Breast epithelium (tissue), 4 donors: ENCODE measurements at places on chromosomes 5 and 9. TPM values are rescaled to one million over a fixed set of nuclear protein-coding genes. Genes with fewer than 3 reads are reported as not detected.

DNA sequence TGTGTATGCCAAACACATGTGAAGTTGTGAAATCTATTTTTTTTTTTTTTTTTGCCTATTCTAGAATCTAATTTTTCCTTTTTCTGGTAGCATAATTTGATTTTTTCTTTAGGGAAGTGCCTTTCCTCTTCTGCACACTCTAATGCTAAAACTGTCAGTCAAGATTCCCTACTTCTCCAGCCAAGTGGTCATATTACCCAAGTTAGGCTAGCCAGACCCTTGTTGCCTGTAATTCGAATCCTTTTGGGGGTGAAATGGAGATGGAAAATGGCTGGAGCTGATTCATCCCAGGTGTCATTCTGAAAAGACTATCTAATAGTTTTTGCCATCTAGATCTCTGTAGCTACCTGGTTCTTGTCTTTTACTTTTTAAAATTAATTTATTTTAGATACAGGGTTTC lies 24.8 kb upstream of the UBAP1 start:
- no peak for DNase-seq
- H3K4me1 ChIP-seq: no peaks in the 10 kb centered on the region
- H3K27me3 ChIP-seq: no peaks in the 10 kb centered on the region
- H3K27ac ChIP-seq: no peak overlapping the region
- H3K4me3 ChIP-seq: no peak overlapping the region

DNA sequence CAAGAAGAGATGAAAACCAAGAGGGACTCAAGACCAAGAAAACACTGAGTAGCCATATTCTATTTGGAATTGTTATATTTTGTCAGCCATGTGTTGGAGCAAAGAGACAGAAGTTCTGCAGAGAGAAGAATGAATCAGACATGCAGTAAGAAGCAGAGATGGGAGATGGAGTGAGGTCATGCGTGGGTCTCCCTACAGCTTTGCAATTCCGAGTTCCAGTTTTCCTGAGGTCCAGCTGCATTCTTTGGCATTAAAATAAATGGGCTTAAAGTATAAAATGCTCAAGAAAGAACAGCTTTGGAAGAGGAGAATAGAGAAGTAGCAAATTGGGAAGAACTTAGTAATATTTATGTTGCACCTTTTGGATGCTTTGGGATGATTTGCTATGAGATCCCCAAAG lies 361.6 kb downstream of the NPR3 start:
- no peaks in the 10 kb centered on the region for H3K36me3 ChIP-seq
- no peak overlapping the region for H3K4me3 ChIP-seq
- no peak overlapping the region for H3K27ac ChIP-seq
- H3K4me1 ChIP-seq: no peaks in the 10 kb centered on the region

- no peak overlapping the region for H3K4me3 ChIP-seq
- H3K36me3 ChIP-seq: no peaks in the 10 kb centered on the region
- DNase-seq: no peak
- no peaks in the 10 kb centered on the region for H3K27me3 ChIP-seq
- H3K4me1 ChIP-seq: no peaks in the 10 kb centered on the region
Observed at GRCh38 chr5:6780802-6781391, 67.7 kb downstream of the TENT4A start.

GRCh38 chr9:114311571-114312512 lies 11.1 kb upstream of the ORM1 start:
- H3K36me3 ChIP-seq: no peaks in the 10 kb centered on the region
- H3K27ac ChIP-seq: no peak overlapping the region
- H3K4me3 ChIP-seq: no peak overlapping the region

GRCh38 chr9:87570000-87570908 lies 72.6 kb downstream of the DAPK1 start:
- H3K27me3 ChIP-seq: no peaks in the 10 kb centered on the region
- DNase-seq: no peak
- no peak overlapping the region for H3K4me3 ChIP-seq
- peak overlapping the region; percentile 1 for H3K27ac ChIP-seq

DNA sequence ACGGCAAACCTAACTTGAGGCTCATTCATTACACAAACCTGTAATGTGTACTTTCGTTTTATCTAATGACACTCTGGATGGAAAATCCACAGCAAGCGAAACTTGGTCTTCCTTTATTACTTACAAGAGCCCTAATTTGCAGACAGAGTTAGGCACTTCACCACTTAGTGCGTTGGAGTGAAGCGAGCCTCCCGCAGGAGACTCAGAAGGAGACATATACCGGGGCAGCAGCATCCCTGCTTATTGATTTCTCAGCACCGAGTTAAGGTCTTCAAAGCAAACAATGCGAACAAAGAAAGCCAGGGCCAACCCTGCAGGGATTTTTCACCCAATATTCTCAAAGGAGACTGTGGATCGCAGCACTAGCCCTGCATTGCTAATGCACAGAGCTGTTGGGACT lies 28.6 kb downstream of the LSM11 start:
- no peaks in the 10 kb centered on the region for H3K4me1 ChIP-seq
- no peaks in the 10 kb centered on the region for H3K27me3 ChIP-seq
- H3K27ac ChIP-seq: no peak overlapping the region
- DNase-seq: no peak
- no peaks in the 10 kb centered on the region for H3K36me3 ChIP-seq

DNA sequence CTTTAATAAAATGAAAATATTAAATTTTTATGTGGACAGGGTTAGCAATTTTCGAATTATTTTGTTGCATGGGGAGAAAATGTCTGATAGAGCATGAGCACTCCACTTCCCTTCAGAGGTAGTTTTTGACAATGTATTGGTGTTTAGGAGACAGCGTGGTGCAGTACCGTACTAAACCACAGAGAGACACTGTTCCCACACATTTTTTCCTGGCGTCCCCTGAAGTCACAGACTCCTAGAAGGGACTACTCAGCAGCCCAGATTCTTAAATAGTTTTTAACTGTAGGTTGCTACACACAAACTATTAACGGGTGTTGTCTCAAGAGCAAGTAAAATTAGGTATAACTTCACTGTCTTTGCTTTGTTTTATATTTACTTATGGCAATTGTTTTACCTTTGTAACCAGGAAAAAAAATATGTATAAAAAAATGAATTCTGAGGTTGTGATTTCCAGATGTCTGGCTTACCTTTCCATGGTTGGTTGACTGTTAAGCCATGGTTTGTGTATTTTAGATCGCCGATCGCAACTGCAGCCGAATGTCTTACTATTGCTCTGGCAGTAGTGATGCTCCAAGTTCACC lies 171.2 kb downstream of the DOCK8 start:
- no peak for DNase-seq
- H3K4me3 ChIP-seq: no peak overlapping the region
- no peak overlapping the region for H3K27ac ChIP-seq
- no peaks in the 10 kb centered on the region for H3K4me1 ChIP-seq

DNA sequence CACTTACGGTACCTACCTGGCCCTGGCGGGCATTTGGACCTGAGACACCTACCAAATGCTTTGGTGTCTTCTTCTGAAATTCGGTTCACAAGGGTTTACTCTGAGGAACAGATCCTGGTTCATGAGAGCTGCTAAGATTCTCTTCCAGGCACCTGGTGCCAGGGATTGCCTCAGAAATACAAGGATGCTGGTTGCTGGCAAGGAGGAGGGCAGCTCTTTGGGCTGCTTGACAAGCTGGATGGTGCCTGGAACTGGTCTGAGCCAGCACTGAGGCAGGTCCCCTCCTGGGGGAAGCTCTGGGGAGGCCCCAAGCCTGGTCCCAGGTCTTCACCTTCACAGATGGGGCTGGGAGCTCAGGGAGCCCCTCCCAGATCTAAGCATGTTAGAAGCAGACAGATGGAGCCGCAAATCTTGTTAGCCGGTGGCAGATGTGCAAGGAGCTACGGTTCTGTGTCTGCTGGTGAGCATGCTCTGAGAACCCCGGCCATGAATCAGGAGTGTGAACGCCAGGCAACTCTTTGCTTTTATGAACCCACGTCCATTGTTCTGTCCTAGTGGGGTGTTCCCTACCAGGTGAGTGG lies 16.3 kb downstream of the FABP6 start:
- no peaks in the 10 kb centered on the region for H3K27me3 ChIP-seq
- H3K4me3 ChIP-seq: no peak overlapping the region
- H3K27ac ChIP-seq: no peak overlapping the region
- no peaks in the 10 kb centered on the region for H3K36me3 ChIP-seq
- DNase-seq: no peak
- H3K4me1 ChIP-seq: no peaks in the 10 kb centered on the region

PCDHGA6 gene
- total RNA-seq: 8.3 TPM

PIP5KL1 gene
- total RNA-seq: 5.2 TPM

TSSK1B gene
- total RNA-seq: 0.33 TPM

HAVCR2 gene
- 10.8 TPM for total RNA-seq

GPR151 gene
- total RNA-seq: not detected

PCDHB6 gene
- total RNA-seq: 3.6 TPM

CNTNAP3B gene
- 17.6 TPM for total RNA-seq

ARID3C gene
- total RNA-seq: 0.29 TPM

CDKN2A gene
- 3.5 TPM for total RNA-seq
